ENCODE measurements at places on chromosomes 16 and 17.
A peak's percentile ranks its signal among the peaks of the same experiment; 100 is the strongest.

DNA sequence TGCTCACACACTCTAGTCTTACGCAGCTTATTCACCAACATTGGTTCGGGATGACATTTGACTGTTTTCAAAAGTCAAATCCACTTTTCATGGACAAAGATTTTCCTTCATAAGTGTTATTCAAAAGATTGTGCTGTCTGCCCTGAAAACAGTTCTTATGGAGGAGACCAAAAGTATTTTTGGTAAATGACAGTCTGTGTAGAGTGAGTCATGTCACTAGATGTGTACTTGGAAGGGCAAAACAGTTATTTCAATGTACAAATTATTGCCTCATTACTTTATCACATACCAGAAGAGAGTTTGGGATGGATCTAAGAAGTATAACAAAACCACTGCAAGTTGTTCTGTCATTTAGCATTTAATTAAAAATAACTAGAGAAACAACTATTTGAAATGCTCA lies 265.6 kb downstream of the CDH13 start:
- no peak for DNase-seq

DNA sequence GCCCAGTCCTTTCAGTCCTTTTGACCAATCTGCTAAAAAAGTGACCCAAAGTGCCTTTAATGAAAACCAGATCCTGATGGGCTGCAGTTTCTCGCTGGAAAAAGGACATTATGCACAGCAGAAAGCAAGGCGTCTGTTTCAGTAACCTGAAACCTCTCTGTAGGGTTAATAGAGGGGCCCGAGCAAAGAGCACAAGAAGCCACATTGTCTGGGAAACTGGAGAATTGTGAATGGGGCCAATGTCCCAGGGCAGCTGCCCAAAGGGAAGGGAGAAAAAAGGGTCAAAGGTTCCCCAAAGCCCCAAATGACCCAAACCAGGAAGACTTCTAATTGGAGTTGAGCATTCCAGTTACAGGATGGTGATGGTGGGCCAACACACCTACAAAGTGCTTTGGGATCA lies 3.0 kb downstream of the OTOA start:
- no peak for DNase-seq

DNA sequence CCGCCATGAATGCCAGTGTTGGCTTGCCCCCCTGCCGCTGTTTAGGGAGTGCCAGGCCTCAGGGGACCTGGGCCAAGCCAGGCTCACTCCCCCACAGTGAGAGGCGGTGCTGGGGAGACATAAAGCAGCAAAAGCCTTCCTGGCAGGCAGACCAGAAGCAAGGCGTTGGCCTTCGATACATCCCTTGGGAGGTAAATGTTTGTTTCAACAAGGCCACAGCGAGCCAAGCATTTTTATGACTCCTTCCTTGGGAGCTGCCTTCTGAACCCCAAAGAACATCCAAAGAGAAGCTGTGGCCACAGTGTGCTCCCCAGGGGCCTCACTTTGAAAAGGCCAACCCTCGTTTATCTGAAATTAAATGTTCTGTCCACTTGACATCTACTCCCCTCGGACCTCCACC lies 119.7 kb upstream of the CIBAR2 start:
- DNase-seq: no peak

DNA sequence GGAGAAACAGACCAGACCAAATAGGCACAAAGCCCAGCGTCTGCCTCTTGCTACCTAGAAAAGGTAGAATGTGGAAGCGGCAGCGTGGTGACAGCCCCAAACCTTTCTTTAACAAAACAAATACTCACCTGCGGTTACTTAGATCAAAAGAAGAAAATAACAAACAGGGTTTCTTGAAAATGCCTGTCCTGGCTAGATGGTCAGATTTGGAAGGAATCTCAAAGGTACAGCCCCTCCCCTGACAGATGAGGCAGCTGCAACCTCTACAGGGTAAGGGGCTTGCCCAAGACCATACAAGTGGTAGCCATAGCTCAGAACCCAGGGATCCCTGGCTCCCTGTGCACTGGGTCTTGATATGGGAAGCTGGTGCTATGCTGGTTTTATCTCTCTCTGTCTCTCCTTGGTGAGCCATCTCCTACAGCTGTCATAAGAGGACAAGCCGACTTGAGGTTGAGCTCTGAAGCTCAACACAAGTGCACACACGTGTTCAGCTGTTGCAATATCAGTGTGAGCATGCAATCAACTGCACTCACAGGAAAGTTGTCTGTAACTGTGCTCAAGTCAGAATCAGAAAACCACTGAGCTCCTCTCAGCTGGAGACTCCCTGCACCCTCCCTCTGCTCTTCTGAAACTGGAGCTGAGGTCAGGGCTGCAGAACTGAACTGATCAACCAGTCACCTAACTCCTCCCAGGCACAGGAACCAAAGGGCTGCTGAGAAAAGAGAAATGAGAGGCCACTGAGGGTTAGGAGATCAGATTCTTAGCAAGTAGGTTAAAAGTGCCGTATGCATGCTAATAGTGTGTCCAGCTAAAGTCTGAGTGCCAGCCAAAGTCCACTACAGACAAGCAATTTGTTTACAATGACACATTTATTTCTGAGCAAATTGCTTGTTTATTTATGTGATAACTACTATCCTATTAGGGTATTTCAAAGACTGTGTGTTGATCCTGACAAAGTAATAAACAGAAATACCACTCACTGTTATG lies 6.1 kb upstream of the RNF157 start:
- DNase-seq: no peak

GRCh38 chr16:74699666-74700065 lies 996 bp downstream of the MLKL start:
- peak; percentile 62 for DNase-seq

- DNase-seq: no peak
Measured at GRCh38 chr17:82152114-82152513, 54.1 kb upstream of the FASN start.

Measured in T-helper 2 cell (primary cell).